Prostate gland (tissue), 2 donors: ENCODE measurements at places on chromosomes 2 and 18.
A peak's percentile ranks its signal among the peaks of the same experiment; 100 is the strongest.

DNA sequence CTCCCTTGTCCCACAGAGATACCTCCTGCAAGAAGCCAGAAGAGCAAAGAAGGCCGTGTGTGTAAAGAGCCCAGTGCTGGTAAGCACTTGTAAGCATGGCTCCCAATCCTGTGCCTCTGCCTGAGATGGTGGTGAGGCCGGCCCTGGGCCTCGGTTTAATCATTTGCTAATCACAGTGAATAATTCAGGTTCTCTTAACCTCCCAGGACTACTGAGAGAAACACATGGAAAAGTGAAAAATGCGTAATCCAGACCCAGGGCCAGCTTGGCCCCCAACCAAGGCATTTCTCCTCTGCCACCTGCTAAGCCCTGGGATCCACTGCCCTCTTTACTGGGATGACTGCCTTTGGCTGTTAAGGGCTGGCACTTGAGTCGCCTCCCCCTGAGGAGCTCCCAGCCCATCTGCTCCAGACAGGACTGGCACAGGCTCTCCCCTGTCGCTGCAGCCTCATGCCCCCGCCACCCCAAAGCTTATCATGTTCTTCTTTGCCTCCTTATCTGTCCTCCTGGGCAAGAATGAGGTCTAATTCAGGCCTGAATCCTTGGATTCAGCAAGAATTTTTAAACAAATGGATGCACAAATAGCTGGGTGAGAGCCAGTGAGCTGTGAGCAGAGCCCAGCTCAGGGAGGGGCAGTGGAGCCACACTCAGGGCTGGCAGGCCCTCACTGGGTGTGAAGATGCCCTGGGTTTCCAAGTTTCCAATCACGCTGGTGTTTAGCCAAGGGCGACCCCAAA is 193.9 kb upstream of the HS6ST1 start:
- DNase-seq: no peak

GRCh38 chr2:111900859-111901258 is 2.5 kb downstream of the MERTK start:
- no peak for DNase-seq

- no peak for DNase-seq
Measured at GRCh38 chr2:200330351-200331060, 24.0 kb downstream of the SPATS2L start.

DNA sequence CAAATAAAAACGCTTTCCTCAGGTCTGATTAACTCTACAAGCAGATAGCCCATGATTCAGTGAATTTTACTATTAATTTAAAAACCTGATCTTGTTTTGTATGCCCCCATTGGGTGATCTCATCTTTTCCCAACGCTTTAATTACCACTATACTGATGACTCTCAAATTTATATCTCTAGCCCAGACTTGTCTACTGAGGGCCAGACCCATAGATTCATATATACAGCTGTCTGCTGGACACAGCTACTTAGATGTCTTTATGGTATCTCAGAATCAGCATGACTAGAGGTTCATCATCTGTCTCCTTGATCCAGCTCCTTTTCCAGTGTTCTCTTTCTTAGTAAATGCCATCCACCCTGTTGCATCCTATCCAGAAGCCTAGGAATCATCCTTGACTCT is 33.8 kb downstream of the TAF1B start:
- DNase-seq: no peak

DNA sequence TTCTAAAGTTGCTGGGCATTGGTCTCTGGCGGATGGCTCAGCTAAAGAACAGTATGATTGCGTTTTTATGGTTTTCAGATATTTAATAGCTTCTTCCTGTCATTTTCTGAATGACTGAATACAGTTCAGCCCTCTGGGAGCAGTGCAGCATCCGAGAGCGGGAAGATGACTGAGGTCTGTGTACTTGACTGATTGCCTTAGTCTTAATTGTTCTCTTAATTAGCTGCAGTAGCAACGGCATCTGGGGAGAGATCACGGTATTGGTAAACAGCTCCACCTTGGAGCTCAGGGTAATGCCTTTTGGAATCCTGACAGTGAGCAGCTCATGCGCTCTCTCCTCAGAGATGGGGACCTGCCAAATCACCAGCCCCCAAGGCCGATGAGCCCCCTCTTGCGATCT is 481.4 kb upstream of the SPRED2 start:
- no peak for DNase-seq

- DNase-seq: no peak
Measured at GRCh38 chr2:52498077-52498750, 1269.4 kb upstream of the CHAC2 start.

DNA sequence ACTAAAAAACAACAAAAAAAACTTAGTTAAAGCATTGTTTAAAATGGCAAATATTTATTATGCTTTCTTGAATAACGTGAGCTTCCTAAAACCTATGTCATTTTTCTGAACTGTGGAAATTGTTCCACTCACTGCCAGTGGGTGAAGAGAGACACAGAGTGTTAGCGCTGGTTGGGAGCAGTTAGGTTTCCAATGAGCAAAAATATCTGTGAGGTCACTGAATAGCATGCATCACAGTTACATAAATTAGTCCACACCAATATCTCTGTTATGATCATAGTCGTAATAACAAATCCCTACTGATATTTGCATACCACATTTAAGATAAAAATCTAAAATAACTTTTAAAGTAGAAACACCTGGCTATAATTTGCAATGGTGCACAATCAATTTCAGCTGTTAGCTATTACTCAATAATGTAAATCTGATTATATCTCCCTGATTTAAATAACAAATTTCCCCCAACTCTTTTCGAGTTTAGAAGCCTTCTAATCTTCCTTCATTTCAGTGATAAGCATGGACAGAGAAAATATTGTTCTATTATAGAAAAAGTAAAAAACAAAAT is 1094.0 kb upstream of the KLHL29 start:
- DNase-seq: no peak

- peak; percentile 15 for DNase-seq
Measured at GRCh38 chr18:55998071-55998522, 410.1 kb upstream of the TCF4 start.

DNA sequence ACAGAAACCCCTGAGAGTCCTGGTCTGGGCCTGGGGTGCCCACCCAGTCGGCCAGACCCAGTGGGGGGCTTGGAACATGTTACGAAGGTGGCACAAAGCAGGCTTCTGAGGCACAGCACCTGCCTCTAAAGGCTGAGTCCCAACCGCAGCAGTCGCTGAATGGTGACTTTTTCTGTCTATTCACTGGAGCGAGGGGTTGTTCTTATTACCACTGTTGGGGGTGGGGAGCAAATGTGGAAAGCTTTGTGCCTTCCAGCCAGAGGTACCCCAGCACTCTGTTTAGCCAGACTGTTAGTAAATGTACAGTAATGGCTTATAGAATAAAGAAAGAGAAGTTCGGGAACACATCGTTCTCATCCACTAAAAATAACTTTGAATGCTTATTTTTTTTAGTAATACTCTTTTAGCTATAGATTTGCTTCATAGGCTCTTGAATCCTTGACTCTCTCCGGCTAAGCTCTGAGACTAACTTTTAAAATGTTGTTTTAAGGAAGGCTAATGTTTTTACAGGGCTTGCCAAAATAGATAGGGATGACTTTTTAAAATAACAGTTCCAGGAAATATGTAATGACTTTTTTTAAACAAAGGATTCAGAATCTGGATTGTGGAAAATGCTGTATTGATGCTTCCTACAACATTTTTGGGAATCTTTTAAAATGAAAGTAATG is 23.4 kb upstream of the PTPN2 start:
- DNase-seq: no peak

DNA sequence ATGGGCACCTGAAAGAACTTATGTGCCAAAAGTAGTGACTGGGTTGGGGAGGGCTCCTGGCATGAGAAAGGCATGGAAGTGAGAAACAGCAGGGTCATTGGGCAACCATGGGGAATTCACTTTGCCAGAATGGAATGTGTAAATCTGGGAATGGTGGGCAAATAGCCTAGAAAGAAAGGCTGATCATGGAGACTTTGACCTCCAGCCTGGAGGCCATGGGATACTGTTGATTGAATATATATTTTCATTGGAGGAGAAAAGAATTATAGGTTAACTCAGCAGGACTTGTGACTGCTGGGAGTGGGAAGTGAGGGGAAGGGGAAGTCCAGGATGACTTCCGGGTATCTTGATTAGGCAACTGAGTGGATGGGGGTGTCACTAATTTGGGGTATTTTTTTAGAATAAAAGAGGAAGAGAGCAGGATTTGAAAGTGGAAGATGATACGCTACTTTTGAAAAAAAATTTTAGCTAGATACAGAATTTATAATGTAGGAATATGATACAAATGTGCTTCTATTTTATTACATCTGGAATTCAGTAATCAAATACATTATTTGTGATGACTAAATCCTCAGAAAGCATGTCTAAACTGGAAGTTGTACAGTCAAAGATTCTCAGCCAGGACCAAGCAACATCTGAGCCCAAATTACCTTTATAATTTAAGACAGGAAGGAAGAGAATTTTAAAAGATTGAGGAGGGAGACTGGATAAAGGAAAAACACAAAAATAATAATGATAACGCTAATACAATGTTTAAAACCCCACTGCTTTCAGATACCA is 116.2 kb downstream of the GATA6 start:
- DNase-seq: no peak

DNA sequence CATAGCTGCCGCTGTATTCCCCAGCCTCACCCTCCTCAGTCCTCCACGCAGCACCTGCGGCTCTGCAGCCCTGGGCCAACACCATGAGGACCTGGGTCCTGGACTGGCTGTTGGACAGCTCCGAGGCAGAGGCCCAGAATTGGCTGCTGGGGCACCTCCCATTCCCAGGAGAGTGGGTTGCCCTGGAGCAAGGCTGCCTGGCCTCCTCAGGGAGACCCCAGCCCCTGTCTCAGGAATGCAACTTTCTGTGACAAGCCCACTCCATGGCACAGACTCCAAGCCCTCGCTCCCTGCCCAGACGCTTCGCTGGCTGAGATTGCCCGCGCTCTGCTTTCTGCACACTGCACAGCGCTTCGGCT is 33.0 kb downstream of the CYP26B1 start:
- DNase-seq: no peak

GRCh38 chr18:361941-362310 is 94.1 kb upstream of the THOC1 start:
- no peak for DNase-seq

- no peak for DNase-seq
Measured at GRCh38 chr2:119786295-119786694, 26.6 kb downstream of the PTPN4 start.

GRCh38 chr2:187654535-187654934 is 100.3 kb upstream of the TFPI start:
- no peak for DNase-seq

GRCh38 chr2:136067459-136067858 is 50.5 kb downstream of the CXCR4 start:
- no peak for DNase-seq

- no peak for DNase-seq
Measured at GRCh38 chr2:240877460-240878340, 9.1 kb downstream of the AGXT start.

DNA sequence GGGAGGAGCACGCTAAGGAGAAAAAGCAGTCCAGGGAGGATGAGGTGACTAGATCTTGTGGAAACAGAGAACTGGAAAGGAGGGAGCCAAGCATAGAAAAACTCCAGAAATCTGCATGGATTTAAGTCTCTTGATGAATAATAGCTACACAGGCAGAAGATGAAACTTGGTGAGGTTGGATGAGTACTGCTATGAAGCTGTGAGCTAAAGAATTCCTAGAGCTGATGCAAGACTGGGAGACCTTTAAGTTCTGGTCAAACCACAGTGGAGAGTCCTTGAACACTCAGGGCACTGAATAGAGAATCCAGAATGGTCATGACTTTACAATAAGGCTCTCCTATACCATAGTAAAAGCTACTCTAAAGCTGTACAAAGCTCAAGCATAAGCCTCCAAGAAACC is 18.4 kb upstream of the PIEZO2 start:
- DNase-seq: no peak

DNA sequence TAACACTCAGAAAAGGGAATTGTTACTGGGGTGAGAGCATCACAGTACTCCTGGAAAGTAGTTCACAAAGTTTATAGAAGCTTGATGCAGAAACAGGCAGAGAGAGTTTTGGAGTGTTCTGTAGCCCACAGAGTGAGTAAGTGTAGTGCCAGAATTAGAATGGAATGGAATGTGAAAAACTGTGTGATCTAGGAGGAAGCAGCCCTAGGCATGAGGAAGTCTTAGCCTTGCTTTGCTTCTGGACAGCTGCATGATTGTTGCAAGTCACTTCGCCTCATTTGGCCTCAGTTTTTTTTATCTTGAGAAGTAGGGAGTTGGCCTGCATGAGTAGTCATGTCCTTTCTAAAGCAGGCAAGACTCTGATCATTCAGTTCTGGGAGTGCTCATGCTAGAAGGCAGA is 10.9 kb downstream of the SERPINB12 start:
- peak; percentile 44 for DNase-seq

- no peak for DNase-seq
Measured at GRCh38 chr2:217482056-217482710, 520.6 kb downstream of the TNS1 start.

- no peak for DNase-seq
Measured at GRCh38 chr18:13989199-13989598, 73.9 kb upstream of the MC2R start.

GRCh38 chr2:70084973-70085710 is 2.1 kb upstream of the PCBP1 start:
- peak; percentile 69 for DNase-seq

DNA sequence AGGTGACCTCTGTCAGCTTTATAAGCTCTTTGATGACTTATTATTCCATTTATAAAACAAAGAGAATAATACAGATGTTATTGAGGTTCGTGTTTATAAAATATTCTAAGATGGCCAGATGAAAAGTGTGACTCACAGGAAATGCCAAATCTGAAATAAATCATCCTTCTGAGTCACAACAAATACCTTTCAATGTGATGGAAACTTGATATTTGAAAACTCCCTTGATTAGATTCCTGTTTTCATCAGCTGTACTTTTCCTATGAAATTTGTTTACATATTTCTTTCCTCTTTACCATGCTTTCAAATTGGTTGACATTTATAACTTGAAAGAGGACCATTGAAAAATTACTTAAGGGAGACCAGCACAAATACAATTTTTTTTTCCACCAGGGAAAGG is 30.6 kb upstream of the PPP1R1C start:
- DNase-seq: no peak
